ENCODE measurements at places on chromosomes 7 and 10. TPM values are rescaled to one million over a fixed set of nuclear protein-coding genes. Genes with fewer than 3 reads are reported as not detected.

- no peak for DNase-seq
Observed at GRCh38 chr10:77949167-77949566, 22.6 kb upstream of the DLG5 start.

- DNase-seq = no peak
Observed at GRCh38 chr7:143217806-143218205, 4.0 kb upstream of the TAS2R40 start.

GRCh38 chr10:126926568-126926967, 21.3 kb downstream of the DOCK1 start:
- DNase-seq = no peak

- DNase-seq = no peak
Observed at GRCh38 chr10:125462845-125463244, 220.1 kb downstream of the TEX36 start.

DNA sequence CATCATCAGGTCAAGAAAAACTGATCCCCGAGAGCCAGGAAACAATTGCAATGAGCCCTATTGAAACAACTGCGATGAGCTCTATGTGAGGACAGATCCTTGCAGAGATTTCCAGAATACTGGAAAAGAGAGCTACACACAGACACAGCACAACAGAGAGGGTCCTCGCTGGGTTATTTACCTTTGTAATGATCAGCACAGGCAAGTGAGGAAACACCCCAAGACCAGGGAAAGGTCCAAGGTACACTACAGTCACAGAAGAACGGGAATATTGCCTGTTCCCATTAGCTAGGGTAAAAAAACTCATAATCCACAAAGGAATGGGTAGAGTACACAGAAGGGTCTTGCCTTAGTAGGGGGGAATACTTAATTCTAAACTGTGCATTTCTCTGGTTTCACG, 152.7 kb downstream of the ZNF438 start:
- DNase-seq = no peak

- DNase-seq = no peak
Observed at GRCh38 chr10:16748749-16749148, 68.5 kb downstream of the RSU1 start.

DNA sequence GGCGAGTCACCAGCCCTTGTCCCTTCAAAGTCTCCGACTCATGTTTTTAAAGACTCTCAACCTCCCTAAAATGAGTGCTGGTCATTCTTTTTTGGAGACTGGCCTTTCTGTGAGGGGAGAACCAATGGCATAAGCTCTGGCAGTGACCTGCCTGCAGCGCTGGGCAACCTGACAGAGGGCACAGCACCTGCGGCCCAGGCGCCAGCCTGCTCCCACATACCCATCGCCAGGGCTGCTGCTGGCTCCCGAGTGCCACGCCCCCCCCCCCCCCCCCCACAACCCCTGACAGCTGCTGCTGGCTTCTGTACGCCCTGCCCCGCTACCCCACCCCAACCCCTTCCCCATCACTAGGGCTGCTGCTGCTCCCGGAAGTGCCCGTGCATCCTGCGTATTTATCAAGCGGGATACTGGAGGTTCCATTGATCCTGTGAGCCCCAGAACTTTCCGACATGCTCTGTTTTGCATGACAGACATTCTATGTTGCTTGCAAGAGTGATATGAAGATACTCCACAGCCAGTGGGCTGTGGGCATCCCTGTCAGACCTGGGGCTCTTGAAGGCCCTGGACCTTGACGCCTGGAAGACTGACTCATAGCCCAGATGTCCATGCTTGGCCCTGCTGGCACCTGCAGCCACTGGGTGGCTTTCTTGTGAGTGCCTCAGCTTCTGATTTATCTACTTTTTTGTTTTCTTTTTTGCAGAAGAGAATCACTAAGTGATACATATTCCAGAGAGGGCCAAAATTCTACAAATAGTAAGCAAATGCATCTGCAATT, 243.9 kb downstream of the ZMYND11 start:
- no peak for DNase-seq

GRCh38 chr7:2993868-2994267, 49.8 kb downstream of the CARD11 start:
- no peak for DNase-seq

- no peak for DNase-seq
Observed at GRCh38 chr7:147418966-147419365, 1171.6 kb upstream of the C7orf33 start.

DNA sequence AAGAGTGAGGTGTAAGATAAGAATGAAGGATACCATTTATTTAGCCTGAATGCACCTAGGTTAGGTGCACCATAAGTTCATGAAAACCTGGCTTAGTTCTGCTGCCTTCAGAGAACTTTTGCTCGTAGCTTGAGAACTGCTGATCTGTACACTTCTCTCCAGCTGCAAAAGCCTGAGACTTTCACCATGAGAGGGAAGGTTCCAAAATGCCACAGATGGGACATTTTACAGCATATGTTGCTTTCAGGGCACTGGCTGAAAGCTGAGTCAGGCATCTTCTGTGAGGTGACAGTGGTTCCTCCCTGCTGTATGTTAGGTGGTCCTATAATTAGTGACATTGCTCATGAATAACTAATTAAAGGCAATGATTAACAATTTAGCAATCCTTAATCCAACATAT, 298.3 kb downstream of the GALNT17 start:
- DNase-seq = no peak

DNA sequence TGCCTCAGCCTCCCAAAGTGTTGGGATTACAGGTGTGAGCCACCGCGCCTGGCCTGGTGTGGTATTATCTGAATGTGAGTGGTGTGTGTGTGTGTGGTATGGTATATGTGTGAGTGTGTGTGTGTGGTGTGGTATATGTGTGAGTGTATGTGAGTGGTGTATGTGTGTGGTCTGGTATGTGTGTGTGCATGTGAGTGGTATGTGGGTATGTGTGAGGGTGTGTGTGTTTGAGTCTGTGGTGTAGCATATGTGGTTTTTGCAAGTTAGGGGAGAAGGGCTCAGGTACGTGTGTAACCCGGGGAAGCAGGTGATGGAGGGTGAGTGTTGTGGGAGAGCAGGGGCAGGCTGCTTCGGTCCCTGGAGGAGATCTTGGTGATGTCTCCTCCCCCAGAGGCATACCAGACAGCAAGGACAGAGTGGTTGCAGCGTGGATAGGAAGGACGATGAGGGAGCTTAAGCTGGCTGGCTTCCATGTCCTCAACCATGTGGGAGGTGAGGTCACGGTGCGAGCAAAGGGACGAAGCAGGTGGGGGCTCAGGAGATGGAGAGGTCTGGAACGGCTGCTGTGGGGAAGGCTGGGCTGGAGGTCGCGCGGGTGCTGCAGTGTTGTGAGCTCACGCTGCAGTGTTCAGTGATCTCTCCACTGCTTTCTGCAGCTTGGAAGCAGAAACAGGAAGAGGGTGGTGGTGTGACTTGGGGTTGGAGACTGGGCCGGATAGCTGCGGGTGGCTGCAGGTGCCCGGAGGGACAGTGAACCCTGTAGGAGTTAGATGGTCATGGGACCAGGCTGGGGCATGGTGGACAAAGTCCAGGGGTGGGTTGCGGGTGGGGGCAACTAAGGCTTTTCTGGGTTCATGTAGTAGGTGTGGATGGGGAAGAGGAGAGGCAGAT, 5.0 kb downstream of the ZYX start:
- peak; percentile 47 for DNase-seq

Gene SFTPD
- total RNA-seq = not detected

GRCh38 chr7:108385834-108386422, 70.3 kb downstream of the NRCAM start:
- no peak for DNase-seq

- DNase-seq = no peak
Observed at GRCh38 chr7:94298943-94299342, 95.8 kb upstream of the COL1A2 start.

GRCh38 chr10:5033061-5033778, 29.6 kb upstream of the AKR1C2 start:
- no peak for DNase-seq

Gene GRM3
- total RNA-seq = not detected

Gene OLAH
- 0.44 TPM for total RNA-seq

- no peak for DNase-seq
Observed at GRCh38 chr7:121480058-121480457, 84.0 kb upstream of the FAM3C start.

DNA sequence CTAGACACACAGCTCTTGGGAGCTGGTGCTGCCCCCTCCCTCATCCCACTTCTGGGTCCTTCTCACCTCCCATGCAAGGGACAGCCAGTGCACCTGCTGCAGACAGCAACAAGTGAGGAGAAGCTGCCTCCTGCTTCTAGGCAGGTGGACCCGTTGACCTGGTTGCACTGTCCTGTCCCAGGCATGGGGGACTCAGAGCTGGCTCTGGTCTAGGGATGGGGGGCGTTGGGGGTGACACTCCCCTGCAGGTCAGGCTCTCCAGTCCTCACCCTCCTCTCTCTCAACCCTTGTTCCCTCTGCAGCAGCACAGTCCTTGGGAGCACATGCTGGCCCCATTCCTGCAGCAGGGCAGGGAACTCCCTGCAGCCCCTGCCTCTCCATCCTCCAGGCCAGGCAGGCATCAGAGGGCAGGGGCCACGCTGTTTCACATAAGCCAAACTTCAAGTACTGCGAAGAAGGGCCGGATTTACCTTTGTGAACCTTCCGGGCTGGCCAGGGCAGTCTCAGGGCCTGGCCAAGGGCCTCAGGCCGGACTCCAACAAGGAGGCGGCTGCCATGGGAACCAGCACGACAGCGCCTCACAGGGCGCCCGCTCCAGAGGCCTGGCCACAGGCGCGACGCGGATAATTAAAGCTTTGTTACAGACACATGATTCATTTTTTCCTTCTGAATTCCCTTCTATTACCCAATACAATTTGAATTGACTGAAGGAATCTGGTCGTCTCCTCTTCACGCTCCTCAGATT, 48.5 kb downstream of the RASGEF1A start:
- DNase-seq = no peak

DNA sequence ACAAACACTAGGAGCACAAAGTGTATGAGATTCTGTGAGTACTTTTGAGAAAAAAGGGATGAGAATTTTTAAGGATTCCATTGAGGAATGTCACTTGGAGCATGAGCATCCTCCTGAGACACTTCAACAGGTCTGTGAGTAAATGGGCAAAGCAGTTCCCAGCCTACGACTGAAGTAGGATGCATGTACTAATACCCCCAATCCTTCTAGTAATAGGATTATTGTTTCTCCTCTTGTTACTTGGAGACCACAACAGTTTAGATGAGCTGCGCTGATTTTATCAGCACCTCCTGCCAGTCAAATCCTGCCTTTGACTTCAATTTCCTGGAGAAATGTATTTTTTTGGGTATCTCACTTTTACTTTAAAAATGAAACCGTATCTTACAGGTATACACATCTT, 820 bp downstream of the BBS9 start:
- DNase-seq = no peak

DNA sequence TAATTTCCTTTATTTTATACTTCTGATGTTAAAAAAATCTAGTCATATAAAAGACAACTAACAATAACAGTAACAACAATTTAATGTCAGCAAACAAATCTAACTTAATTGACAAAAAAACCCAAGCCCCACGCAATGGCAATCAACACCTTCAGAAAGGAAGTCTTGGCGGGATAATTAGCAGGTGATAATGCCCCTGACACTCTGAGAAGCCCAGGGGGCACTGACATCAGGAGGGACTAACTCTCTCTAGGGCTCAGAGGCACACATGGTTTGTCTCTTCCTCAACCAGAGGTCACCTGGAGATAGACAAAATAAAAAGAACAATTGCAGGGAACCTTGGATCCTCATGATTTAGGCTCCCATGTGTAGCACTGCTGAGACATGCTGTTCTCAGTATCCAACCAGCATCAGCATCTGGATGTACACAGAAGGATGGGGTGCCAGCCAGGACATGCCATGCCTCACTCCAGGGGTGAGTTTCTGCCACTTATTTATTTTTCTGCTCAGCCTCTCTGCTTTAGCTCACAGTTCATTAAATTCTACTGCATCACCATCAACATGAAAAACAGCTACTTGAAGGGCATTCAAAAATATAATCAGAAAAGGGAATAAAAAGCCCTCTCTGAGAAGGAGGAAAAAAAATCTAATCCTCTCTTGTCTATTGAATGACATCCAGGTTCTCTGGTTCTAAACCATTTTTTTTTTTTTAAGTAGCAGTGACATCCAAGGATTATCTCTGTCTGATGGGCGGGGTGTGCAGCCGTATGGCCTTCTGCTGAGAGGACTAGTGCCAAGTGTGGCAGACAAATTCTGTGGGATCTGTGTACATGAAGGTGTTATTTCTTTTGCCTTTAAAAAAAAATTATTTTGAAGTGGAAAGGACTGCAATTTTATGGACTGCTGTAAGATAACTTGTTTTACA, 96.3 kb downstream of the ATXN7L1 start:
- DNase-seq = no peak

Gene DENND11
- 33.5 TPM for total RNA-seq

GRCh38 chr7:102063690-102064180, 222.9 kb upstream of the SH2B2 start:
- DNase-seq = no peak

All from activated T-helper 1 cell treated with anti-CD3 and anti-CD28 coated beads, Interleukin-12 subunit alpha, Interleukin-12 subunit beta, Interleukin-2, Interleukin-4 antibody, amounts not matched to agents 30 ng/mL and 10 ng/mL and 1 ng/mL, durations not matched to agents 14 hours and 24 hours and 36 hours (primary cell).